ENCODE measurements at places on chromosomes 16 and 17. TPM values are rescaled to one million over a fixed set of nuclear protein-coding genes. Genes with fewer than 3 reads are reported as not detected.

Gene ASGR1
- 0.42 TPM for total RNA-seq

Gene TEKT1
- total RNA-seq, result not detected

Gene CNTNAP4
- total RNA-seq, result not detected

Gene KRTAP4-9
- total RNA-seq, result not detected

Gene TM4SF5
- total RNA-seq, result not detected

Gene AHSP
- not detected for total RNA-seq

Gene TMIGD1
- total RNA-seq, result not detected

Gene CDC6
- 0.25 TPM for total RNA-seq

Gene KRTAP1-1
- total RNA-seq, result not detected

Gene OR2C1
- not detected for total RNA-seq

- H3K4me3 ChIP-seq, result peak within 1 kb of the TSS; percentile 74
- H3K27ac ChIP-seq, result peak within 1 kb of the TSS; percentile 70
- no peaks in the 10 kb centered on the region for H3K27me3 ChIP-seq
- no peaks in the 10 kb centered on the region for H3K36me3 ChIP-seq
- DNase-seq, result no peak
These were observed at the start of gene ANKRD13B for GRCh38 chr17:29592850-29593551. ANKRD13B (plus strand) TSS chr17:29593132; CDS start chr17:29593622, 490 bp downstream.

DNA sequence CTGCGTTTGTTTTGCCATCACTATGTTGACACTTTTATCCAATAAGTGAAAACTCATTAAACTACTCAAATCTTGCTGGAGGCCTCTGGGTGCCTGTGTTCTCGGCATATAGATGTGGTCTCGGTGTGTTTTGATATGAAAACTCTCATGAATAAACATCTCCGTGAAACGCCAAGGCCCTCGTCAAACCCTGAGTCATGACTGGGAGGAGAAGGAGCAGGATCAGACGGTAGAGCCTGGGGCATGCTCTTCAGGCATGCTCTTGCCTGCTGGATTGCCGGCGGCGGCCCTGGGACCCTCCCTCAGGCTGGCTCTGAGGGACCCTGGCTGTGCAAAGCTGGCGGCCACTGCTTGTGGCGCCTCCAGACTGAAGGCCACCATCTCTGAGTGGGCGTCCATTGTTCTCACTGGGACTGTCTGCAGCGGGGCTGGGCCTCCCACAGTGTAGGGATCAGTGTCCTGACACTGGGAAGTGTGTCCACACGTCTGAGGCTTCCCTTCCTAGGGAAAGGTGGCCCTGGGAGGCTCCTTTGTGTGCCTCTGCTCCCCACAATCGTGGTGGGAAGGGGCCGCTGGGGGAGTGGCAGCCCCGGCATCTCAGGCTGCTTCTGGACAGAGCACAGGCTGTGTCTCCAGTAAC, 1.7 kb upstream of the NPB start:
- H3K36me3 ChIP-seq, result peaks cover 57% of the 10 kb centered on the region
- DNase-seq, result peak; percentile 53
- peaks cover 12% of the 10 kb centered on the region for H3K4me1 ChIP-seq

DNA sequence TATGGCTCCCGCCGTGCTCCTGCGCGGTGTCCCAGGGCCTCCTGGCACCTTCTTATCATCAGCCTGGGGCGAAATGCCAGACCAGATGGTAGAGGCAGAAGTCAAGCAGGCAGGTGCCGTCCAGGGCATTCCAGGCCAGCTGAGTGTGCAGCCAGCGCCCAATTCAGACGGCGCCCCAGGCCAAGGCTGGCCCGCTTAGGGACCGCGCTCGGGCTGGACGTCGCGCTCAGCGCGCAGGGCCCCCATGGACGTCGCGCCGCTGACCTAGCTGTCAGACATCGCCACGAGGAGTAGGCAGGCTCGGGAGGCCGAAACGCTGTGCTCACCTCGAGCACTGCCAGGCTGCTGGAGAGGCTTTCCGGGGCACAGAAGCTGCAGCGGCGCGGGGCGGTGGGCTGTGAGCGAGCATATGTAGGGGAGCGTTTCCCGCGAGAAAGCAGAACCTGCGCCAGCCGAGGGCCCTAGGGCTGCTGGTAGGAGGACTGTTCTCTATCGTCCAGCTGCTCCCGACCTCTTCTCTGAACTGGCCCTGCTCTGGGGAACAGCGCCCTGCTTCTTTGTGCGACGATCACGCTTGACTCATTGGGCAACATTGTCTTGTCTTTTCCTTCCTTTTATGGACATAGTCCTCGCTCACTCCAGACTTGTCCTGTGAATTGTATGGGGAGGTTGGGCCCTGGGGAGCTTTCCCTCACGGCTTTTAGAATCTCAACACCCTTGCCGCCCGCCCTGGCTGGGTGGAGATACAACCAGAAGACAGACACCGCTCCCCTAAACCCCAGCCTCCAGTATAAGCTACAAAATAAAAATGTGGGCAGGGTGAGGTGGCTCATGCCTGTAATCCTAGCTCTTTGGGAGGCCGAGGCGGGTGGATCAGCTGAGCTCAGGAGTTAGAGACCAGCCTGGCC, 8.4 kb upstream of the CA4 start:
- H3K4me1 ChIP-seq, result peaks cover 34% of the 10 kb centered on the region
- H3K36me3 ChIP-seq, result no peaks in the 10 kb centered on the region
- peaks cover 54% of the 10 kb centered on the region for H3K27me3 ChIP-seq
- H3K27ac ChIP-seq, result no peak overlapping the region

- DNase-seq, result no peak
- H3K27ac ChIP-seq, result no peak overlapping the region
- no peak overlapping the region for H3K4me3 ChIP-seq
- peaks cover 34% of the 10 kb centered on the region for H3K36me3 ChIP-seq
These were observed 3.9 kb downstream of the MEAK7 start for GRCh38 chr16:84500531-84500930.

DNA sequence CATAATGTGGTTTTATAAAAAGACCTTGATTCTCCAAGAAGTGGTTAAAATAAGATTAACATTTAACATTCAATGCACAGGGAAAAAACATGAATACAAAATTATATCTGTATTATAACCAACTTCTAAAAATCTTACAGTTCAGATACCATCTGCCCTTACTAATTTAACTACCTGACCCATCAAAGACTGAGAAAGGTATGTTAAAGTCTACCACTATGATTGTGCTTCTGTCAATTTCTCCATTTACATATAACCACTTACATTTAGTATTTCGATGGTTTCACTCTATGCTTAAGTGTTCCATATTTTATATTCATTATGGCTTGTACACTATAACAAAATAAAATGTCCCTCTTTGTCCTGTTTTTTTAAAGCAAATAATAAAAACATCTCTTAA, 14.6 kb downstream of the AP1G1 start:
- H3K27me3 ChIP-seq, result no peaks in the 10 kb centered on the region
- H3K36me3 ChIP-seq, result peaks cover 39% of the 10 kb centered on the region
- no peak overlapping the region for H3K27ac ChIP-seq
- H3K4me1 ChIP-seq, result peaks cover 4% of the 10 kb centered on the region
- no peak overlapping the region for H3K4me3 ChIP-seq

- no peaks in the 10 kb centered on the region for H3K36me3 ChIP-seq
- no peak overlapping the region for H3K27ac ChIP-seq
These were observed 23.8 kb upstream of the EIF1 start for GRCh38 chr17:41664587-41665565.

DNA sequence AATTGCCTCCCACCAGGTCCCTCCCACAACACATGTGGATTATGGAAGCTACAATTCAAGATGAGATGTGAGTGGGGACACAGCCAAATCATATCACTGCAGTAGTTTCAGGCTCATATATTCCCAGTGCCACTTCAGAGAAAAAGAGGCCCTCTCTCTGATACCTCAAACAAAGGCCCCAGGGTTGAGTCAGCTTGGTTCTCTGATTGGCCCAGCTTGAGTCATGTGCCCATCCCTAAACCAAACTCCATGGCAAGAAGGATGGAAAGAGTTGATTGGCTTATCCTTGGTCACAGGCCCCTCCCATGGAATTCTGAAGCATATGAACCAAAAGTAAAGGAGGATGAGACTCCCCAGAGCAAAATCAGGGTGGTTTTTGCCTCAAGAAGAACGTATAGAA, 75.9 kb upstream of the IRX6 start:
- no peaks in the 10 kb centered on the region for H3K36me3 ChIP-seq
- no peak overlapping the region for H3K4me3 ChIP-seq
- H3K27ac ChIP-seq, result no peak overlapping the region

DNA sequence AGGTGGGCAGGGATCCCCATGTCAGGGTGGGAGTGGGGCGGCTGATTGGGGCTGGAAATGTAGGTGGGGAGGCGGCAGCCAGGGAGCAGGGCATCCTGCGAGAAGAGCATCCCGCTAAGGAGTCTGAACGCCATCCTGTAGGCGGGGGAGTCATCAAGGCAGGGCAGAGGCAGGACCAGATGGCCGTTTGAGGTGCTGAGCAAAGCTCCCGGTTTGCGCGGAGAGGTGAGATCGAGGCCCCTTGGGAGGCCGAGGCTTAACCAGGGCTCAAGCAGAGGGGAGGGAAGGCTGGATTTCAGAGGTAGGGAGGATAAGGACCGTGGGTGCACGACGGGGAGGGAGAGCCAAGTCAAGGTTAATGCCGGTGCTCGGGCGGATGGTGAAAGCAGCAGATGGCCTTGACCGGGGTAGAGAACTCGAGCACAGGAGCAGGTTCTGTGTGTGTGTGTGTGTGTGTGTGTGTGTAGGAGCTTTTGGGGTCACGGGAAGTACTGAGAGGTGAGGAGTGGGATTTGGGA, 472 bp upstream of the NME2 start:
- no peaks in the 10 kb centered on the region for H3K27me3 ChIP-seq
- peaks cover 16% of the 10 kb centered on the region for H3K4me1 ChIP-seq
- DNase-seq, result no peak
- peak overlapping the region; percentile 91 for H3K4me3 ChIP-seq
- H3K27ac ChIP-seq, result peak overlapping the region; percentile 99

GRCh38 chr16:71552698-71553503, 24.0 kb downstream of the TAT start:
- H3K4me1 ChIP-seq, result no peaks in the 10 kb centered on the region
- no peak for DNase-seq
- no peak overlapping the region for H3K27ac ChIP-seq
- no peak overlapping the region for H3K4me3 ChIP-seq
- H3K36me3 ChIP-seq, result no peaks in the 10 kb centered on the region
- H3K27me3 ChIP-seq, result no peaks in the 10 kb centered on the region

- H3K4me3 ChIP-seq, result peak overlapping the region; percentile 25
- H3K27me3 ChIP-seq, result peaks cover 58% of the 10 kb centered on the region
- no peak for DNase-seq
- peaks cover 11% of the 10 kb centered on the region for H3K4me1 ChIP-seq
- H3K36me3 ChIP-seq, result no peaks in the 10 kb centered on the region
These were observed 974 bp downstream of the GALR2 start for GRCh38 chr17:76075364-76076145.

- no peak overlapping the region for H3K4me3 ChIP-seq
- no peak for DNase-seq
- H3K36me3 ChIP-seq, result peaks cover 16% of the 10 kb centered on the region
- H3K27me3 ChIP-seq, result no peaks in the 10 kb centered on the region
- peaks cover 79% of the 10 kb centered on the region for H3K4me1 ChIP-seq
- H3K27ac ChIP-seq, result peak overlapping the region; percentile 94
These were observed 13.7 kb downstream of the GJD3 start for GRCh38 chr17:40350689-40351358.

GRCh38 chr16:67651847-67652246, 6.9 kb downstream of the CARMIL2 start:
- peaks cover 10% of the 10 kb centered on the region for H3K4me1 ChIP-seq
- H3K36me3 ChIP-seq, result no peaks in the 10 kb centered on the region
- H3K27ac ChIP-seq, result no peak overlapping the region
- H3K27me3 ChIP-seq, result peaks cover 82% of the 10 kb centered on the region
- no peak for DNase-seq
